ENCODE measurements at places on chromosomes 6 and 20.
A peak's percentile ranks its signal among the peaks of the same experiment; 100 is the strongest.

DNA sequence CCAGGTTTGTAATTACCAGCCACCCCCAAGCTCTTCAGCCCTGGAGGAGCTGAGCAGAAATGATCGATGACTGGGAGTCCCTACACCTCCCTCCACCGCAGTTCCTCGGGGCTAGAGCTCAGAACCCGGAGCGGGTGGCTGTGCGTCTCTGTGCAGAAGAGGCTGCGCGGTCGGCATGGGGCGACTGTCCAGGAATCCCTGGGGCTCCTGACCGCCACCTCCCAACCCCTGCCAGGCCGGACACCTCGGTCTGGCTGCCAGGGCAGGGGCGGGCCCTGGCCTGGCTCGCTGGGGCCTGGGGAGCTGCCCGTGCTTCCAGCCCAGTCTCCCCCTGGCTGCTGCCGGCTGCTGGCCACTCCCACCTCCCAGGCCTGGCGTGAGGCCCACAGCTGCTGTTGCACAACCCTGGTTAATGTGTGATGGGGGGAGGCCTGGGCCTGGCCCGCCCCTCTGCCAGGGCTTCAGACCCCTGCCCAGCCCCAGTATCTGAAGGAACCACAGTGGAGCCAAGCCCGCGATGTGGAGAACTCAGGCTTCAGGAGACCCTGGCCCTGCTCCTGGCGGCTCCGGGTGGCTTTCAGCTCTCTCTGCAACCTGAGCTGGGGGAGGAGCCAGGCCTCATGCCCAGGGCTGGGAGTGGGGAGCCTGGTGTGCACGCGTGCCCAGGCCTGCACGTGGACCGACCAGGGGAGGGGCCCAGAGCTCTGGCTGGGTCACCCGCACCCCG, 1.2 kb downstream of the SLC2A4RG start:
- peak; percentile 56 for DNase-seq

- no peak for DNase-seq
Measured at GRCh38 chr6:17354700-17355403, 38.5 kb upstream of the CAP2 start.

DNA sequence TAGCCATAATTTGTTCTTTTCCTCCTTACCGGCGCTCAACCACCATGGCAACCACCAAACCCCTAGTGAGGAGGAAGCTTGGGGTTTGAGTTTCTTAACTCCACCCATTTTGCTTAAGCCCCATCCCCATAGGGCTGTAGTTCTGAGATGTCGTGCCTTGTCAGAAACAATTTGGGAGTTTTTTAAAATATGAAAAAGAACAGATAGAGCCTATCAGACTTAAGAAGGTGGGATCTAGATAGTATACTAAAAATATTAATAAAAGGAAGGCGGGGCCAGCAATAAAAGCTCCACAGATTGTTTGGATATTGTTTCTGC, 5.6 kb downstream of the BRD2 start:
- DNase-seq = peak; percentile 42

GRCh38 chr6:16812993-16813392, 51.7 kb upstream of the ATXN1 start:
- DNase-seq = no peak

DNA sequence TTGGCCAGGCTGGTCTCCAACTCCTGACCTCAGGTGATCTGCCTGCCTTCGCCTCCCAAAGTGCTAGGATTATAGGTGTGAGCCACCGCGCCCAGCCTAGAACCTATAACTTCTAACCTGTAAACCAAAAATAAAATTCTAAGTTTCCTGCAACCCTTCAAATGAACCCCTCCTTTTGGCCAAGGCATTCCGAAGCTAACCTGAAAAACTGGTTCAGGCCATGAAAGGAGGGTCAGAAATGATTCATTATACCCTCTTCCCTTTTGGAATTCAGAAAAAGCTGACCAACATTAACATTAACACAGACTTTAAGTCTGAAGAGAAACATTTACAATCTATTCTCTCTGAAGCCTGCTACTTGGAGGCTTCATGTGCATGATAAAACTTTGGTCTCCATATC, 165.1 kb downstream of the TINAG start:
- DNase-seq = no peak

GRCh38 chr6:43338243-43338642, 29.6 kb upstream of the CRIP3 start:
- DNase-seq = no peak

GRCh38 chr6:157546321-157546720, 165.3 kb downstream of the ZDHHC14 start:
- no peak for DNase-seq

DNA sequence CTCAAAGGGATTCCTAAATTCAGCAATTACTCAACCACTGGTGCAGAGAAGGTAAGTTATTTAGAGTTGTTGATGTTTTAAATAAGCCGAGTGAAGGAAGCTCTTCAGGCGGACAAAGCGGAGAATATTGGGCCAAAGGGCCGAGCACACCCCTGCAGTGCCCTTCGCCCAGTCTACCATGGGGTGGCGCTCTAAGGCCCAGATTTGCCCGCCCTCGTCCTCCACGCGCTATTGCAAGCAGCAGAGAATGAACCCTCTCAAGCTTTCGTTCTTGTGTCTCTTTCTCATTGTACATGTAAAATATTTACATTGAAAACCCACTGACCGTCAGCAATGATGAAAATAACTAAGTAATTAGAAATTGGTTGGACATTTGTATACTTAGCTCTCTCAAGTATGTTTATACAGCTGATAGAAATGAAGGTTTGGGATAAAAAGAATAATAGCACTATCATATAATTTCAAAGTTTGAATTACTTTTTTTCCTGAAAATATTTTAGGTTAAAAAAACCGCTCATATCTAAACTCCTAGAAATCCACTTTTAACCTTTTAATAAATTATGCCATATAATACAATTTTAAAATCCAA, 195.0 kb upstream of the CEP162 start:
- peak; percentile 29 for DNase-seq

DNA sequence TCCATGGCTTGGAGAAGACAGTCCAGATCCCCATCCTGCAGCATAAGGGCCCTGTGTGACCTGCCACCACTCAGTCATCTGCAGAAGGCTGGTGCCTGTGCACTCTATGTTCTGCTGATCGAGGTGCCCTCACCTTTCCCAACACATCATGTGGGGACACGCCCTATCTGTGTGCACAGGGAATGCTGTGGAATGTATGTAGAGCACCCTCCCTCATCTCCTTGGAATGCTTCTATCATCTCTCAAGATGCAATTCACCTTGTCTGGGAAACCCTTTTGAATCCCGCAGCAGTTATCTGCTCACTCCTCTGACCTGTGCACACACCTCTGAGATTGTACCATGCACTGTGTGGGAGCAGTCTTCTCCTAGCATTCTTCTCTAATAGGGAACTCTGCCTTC, 207.2 kb upstream of the SSTR4 start:
- DNase-seq = no peak
